Stimulated activated CD4-positive, alpha-beta T cell treated with anti-CD3 and anti-CD28 coated beads, Interleukin-12 subunit alpha, Interleukin-12 subunit beta, amount 100 ng/mL, for 4 hours (primary cell): ENCODE measurements at places on chromosomes 6 and 20.
A peak's percentile ranks its signal among the peaks of the same experiment; 100 is the strongest.

DNA sequence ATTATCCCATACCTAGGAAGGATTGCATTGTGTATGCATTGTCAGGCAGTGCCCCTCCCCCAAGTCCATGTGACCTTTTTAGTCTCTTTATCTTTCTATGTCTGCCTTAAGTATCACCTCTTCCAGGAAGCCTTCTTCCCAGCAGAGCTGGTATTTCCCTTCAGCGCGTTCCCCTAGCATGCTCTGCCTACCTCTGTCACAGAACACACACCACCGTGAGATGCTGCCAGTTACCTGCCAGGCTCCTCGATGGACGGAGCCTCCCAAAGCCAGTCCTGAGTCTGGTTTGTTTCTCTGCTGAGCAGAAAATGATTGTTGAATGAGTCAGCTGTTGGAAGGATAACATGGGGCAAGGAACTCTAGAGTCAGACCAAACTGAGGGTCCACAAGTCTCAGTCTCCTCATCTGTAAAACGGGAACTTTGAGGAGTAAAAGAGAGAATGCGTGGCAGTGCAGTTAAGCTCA, 11.3 kb upstream of the ZNF335 start:
- DNase-seq: no peak

DNA sequence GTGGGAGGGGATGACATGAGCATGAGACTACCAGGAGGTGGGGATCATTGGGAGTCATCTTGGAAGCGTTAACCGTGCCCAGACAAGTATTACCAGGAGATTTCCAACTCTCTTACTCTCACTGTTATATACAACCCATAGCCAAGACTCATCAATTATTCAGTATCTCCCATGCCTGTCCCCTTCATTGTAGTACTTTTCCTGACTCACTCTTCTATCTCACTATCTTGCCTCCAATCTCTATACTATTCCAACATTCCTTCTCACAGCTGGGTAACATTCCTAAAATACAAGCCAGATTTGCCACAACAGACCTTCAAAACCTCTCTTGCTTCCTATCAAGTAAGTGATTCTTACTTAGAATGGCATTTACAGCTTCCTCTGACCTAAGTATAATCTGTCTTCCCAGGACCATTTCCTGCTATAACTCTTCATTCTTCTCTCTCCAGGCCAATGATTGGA, 226.3 kb upstream of the SMLR1 start:
- DNase-seq: no peak

GRCh38 chr6:67068781-67069180, 1361.8 kb upstream of the EYS start:
- no peak for DNase-seq

DNA sequence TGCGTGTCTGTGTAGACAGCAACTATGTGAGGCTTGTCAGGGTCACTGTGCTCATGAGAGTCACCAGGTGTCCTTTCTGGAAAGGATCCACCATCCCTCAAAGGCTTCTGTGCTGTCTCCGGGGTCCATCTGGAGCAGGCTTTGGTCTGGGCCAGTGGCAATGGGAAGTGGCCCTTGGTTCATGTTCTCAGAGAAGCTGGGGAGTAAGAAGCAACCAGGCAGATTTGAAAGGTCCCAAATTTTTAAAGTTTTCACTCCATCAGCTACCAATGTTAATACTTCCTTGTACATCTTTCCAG, 68.2 kb downstream of the GCNT2 start:
- no peak for DNase-seq

DNA sequence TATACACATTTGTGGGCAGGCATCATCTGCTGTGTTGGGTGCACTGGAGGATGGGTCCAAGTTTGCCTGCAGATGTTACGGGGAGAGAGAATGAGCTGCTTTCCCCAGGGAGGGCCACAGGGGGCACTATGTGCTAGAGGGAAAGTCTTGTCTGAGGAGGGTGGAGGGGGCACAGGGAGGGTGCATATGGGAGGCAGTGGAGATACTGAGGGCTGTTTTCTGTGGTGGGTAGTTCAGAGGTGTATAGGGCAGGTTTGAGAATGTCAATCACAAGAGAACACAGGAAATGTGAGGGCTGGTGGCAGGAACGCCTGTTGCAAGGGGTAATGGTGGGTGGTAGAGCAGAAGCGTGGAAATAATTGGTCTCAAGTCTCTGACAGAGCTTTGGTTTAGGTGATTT, 7.7 kb upstream of the PTPRA start:
- DNase-seq: peak; percentile 36

- DNase-seq: no peak
These were observed 36.6 kb upstream of the VAPB start for GRCh38 chr20:58352468-58352867.

- DNase-seq: no peak
These were observed 4.1 kb downstream of the DNAJC5 start for GRCh38 chr20:63898882-63899558.

GRCh38 chr6:40714576-40715564, 127.7 kb upstream of the LRFN2 start:
- DNase-seq: no peak

GRCh38 chr20:47792021-47792618, 6.8 kb upstream of the SULF2 start:
- no peak for DNase-seq

DNA sequence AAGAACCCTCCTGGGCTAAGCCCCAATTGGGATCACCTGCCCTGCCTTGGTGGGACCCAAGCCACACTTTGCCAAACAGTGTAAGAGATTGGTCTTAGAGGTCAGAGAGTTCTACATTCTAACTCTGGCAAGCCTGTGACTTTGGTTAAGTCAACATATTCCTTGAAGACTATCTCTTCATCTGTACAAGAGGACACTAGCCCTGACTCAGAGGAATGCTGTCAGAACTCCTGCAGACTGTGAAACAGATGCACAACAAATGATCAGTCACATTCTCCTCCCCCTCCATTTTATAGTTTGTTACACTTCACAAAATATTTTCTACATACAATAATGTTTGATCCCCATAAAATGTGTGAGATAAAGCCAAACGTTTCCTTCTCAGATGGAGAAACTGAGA, 91.7 kb upstream of the EPB41L1 start:
- no peak for DNase-seq

DNA sequence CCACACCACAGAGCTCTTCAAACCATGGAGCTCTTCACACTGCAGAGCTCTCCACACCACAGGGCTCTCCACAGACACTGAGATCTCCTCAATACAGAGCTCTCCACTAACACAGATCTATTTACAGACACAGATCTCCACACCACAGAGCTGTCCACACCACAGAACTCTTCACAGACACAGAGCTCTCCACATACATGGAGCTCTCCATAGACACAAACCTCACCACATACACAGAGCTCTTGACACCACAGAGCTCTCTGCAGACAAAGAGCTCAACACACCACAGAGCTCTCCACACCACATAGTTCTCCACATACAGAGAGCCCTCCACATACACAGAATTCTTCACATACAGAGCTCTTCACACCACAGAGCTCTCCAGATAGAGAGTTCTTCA, 53.0 kb downstream of the ERMARD start:
- DNase-seq: no peak

DNA sequence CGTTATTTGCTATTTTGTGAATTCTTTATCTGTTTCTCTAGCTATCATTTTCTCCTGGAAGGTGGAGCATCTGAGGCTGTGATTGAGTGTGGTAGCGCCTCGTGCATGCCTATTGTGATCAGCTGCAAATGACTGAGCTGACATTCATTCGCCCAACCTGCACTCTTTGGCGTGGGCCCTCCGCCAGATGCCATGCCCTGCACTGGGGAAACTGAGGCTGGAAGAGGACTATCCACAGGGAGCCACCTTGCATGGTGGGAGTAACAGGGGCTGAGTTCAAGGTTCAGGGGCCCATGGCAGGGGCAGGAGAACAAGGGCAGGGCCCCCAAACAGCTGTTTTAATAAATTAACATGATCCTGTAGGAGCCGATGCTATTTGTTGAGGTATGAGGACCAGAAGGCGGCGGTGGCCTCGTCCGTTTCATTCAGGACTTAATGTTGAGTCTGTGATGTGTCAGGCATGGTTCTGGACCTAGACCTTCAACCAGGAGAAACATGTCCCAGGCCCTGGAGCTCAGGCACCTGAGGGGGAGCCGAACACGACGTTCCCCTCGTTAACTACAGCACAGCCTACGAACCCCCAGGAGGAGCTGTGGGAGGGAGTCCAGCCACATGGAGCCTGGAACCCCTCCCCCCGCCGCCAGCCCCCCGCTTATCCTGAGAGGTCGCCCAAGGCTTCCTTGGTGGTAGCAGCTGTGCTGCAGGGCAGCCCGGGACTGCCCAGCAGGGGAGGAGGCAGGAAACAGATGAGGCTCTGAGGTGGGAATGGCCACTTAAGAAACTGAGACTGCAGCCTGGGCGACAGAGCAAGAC, 242.9 kb downstream of the CDH4 start:
- DNase-seq: no peak

GRCh38 chr6:118134736-118135135, 227.7 kb downstream of the SLC35F1 start:
- no peak for DNase-seq

GRCh38 chr6:123007885-123008284, 11.8 kb downstream of the CLVS2 start:
- no peak for DNase-seq

GRCh38 chr20:1281279-1282057, 15.4 kb downstream of the SNPH start:
- no peak for DNase-seq

DNA sequence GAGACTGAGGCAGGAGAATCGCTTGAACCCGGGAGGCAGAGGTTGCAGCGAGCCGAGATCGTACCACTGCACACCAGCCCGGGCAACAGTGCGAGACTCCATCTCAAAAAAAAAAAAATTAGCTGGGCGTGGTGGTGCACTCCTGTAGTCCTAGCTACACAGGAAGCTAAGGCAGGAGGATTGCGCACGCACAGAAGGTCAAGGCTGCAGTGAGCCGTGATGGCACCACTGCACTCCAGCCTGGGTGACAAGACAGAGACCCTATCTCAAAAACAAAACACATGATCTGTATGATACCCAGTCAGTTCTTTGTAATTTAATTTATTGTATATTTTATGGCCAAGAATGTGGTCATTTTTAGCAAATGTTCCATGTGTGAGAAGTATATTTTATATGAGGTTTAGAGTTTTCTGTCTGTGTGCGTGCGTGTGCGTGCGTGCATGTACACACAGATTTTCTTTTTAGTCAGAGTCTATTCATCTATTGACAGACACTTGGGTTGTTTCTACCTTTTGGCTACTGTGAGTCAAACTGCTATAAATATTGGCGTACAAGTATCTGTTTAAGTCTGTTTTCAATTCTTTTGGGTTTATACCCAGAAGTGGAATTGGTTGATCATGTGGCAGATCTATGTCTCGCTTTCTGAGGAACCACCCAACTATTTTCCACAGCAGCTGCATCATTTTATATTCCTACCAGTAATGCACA, 22.2 kb upstream of the MYL9 start:
- no peak for DNase-seq

- DNase-seq: no peak
These were observed 149.7 kb downstream of the PRL start for GRCh38 chr6:22146931-22147701.

- no peak for DNase-seq
These were observed 10.5 kb downstream of the PIGT start for GRCh38 chr20:45426320-45427016.
